ENCODE measurements at places on chromosomes 7 and 10. TPM values are rescaled to one million over a fixed set of nuclear protein-coding genes. Genes with fewer than 3 reads are reported as not detected.

The TMEM243 gene
- total RNA-seq, result 30.0 TPM

The VGF gene
- not detected for total RNA-seq

The ACHE gene
- total RNA-seq, result not detected

The C7orf57 gene
- total RNA-seq, result not detected

The SLC26A3 gene
- not detected for total RNA-seq

The RBM20 gene
- total RNA-seq, result 0.66 TPM

The TMEM229A gene
- 0.13 TPM for total RNA-seq

The CUBN gene
- 2.2 TPM for total RNA-seq

The SFTPA2 gene
- total RNA-seq, result not detected

The GNGT1 gene
- not detected for total RNA-seq

The GIMAP5 gene
- total RNA-seq, result 0.12 TPM

The ARHGAP12 gene
- 47.9 TPM for total RNA-seq

The GPNMB gene
- 172 TPM for total RNA-seq

The CPXM2 gene
- 99.2 TPM for total RNA-seq
